Kasumi-1 (cell line): ENCODE measurements at places on chromosomes 5 and 9.

DNA sequence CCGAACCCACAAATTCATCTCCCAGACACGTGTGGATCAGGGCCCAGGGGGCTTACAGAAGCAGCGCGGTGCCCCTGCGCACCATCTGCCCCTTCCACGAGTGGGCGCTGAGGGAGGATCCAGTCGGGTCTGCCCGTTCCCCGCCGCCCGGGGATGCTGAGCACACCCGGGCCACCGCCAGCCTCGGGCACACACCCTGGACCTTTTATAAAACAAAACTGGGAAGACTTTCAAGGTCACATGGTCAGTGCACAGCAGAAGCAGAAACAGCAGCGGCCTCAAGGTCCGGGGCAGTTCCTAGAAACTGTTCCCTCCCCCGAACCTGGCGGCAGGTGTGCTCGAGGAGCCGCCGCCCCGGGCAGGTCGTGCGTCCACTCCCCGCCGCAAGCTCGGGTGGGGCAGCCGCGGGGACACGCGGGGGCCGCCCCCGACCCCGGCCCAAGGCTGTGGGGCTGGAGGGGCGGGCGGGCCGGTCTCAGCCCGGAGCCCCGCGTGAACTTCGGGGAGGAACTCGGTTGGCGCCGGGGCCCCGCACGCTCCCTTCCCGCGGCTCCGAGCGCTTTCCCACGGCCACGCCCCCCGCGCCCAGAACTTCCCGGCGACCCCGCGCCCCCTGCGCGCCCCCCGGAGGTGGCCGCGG is 633 bp upstream of the PPP1R26 start:
- DNase-seq: no peak

- DNase-seq: peak; percentile 64
Measured at GRCh38 chr9:131578731-131579504, 33.6 kb downstream of the PRRT1B start.

GRCh38 chr5:33524476-33524875 is 83.7 kb downstream of the TARS1 start:
- DNase-seq: no peak

GRCh38 chr5:179906795-179907555 is 722 bp downstream of the TBC1D9B start:
- peak; percentile 40 for DNase-seq

- DNase-seq: peak; percentile 42
Measured at GRCh38 chr5:8349855-8350254, 480.9 kb downstream of the MTRR start.

DNA sequence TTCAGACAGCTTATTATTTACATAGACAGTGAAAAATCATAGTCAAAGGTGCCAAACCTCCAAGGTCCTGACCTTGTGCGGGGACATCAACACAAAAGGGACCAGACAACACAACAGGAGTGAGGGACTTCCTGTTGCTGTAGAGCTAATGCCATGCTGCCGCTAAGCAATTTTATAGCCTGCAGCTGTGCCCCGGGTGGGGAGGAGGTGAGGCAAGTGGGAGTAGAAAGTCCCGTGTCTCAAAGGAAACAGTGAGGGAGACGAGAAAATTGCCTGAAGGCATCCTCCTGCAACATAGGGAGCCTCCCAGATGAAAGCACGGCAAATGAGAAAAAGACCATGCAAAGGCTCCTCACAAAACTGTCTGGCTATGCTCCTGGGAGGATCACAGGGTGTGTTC is 58.8 kb downstream of the CAAP1 start:
- peak; percentile 1 for DNase-seq
